ENCODE measurements at places on chromosomes 2 and 18.

GRCh38 chr2:98948956-98949739, 13.1 kb upstream of the CRACDL start:
- no peak for DNase-seq

- DNase-seq = no peak
These were observed 127.5 kb upstream of the MMADHC start for GRCh38 chr2:149715005-149715592.

GRCh38 chr2:1482981-1483380, 69.7 kb downstream of the TPO start:
- no peak for DNase-seq

DNA sequence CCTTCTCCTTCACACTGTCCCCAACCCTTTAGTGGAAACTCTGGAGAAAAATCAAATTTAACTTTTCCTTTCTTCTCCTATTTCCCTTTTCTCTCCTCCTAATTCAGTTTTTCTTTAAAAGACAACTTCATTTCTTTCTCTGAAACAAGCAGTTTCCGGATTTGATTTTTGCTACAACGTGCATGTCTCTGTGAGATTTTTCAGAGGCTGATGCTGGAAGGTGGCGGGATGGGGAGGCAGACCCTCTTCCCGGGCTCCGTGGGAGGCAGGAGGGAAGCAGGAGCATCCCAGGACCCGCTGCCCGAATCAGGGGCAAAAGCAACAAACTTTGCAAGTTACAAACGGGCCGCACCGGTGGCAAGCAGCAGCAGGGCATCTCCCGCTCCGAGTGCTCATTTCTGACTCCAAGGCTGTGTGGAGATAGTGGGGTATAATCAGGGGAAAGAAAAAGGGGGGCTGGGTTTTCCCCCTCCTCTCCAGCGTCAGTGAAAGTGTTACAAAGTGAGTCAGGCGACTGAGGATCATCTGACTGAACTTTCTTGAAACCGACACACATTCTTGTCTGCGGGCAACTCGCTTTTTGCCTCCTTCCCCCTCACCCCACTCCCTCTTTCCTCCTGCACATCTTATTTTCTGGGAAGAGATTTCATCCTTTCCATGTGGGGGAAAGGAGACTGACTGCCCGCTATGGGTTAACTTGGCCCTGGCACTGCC, 6.4 kb downstream of the ZEB2 start:
- DNase-seq = no peak

DNA sequence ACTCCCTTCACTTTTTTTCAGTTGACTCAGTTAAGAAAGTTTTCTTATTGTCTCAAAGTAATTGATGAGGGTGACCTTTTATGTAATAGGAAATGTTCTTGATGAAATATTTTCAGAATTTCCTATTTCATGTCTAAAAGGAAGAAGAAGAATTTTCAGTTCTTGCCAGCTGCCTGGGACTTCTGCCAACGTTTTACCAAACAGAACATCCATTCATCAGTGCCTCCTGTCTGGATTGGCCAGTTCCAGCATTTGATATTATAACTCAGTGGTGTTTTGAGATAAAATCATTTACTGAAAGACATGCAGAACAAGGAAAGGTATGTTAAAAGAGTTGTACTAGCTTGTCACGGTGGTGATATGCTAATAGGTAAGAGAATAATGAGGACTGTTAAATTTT, 104.7 kb upstream of the MYO3B start:
- no peak for DNase-seq

DNA sequence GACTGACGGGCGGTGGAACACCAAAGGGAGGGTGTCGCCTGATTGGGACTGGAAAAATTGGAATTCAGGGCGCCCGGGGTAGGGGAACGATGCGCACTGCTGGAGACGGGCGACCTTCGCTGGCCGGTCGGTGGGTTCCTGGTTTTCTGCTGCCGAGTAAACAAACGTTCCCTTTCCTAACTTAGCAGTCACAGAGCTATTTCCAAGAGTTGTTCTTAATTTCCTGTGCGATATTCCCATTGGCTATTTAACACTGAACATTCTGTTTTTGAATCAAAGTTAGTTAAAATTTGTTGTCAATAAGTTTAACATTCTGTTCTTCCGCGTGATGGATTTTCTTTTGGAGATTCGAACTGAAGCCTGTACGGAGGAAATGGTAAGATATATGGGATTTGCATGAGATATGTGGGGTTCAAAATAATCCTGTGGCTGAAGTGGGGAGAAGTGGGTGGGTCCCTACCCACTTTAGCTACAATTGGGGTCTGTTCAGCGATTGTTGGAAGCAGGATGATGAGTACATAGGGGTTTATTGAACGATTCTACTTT, 862 bp downstream of the C18orf54 start:
- peak; percentile 17 for DNase-seq

DNA sequence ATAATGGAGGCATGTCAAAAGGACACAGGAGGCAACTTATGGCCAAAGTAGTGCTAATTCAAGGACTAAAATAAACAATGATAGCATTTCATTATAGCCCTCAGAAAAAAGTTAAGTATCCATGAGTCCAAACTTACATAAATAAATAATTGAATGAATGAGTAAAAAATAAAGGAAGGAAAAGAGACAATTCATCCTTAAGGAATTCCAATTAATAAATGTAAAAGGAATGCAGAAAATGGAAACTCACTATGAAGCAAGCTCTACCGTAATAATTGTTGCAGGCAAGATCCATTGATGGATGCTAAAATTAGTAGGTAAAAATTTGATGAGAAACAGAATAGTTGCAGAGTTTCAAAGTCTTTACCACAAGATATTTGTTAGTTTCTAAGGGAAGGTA, 88.2 kb upstream of the RAPGEF4 start:
- no peak for DNase-seq

DNA sequence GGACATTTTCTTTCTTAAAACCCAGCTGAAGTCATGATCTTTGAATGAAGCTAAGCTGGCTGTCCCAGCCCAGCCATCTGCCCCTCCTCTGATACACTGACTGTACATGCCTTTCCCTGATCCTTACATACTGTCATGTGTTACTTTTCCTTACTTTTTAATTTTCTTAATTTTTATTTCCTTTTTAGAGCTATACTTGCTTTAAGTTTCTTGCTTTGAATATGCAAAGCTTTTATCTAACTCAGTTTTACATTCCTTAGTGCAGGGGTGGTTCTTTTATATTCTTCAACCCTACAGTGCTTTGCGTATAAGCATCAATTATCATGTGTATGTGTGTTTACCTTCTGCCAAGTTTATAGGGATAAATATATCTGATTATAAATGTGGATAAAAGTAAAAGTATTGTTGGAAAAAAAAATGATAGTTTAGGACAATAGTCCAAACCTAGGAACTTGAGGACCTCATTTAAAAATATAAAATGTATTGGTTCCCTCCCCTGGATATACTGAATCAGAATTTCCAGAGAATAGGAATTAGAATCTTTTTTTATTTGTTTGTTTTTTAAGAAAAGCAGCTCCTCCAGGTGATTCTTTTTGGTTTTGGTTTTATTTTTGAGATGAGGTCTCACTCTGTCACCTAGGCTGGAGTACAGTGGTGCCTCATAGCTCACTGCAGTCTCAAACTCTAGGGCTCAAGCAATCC, 17.8 kb downstream of the DDX1 start:
- DNase-seq = no peak

GRCh38 chr2:230840301-230840700, 24.4 kb upstream of the ITM2C start:
- DNase-seq = no peak

DNA sequence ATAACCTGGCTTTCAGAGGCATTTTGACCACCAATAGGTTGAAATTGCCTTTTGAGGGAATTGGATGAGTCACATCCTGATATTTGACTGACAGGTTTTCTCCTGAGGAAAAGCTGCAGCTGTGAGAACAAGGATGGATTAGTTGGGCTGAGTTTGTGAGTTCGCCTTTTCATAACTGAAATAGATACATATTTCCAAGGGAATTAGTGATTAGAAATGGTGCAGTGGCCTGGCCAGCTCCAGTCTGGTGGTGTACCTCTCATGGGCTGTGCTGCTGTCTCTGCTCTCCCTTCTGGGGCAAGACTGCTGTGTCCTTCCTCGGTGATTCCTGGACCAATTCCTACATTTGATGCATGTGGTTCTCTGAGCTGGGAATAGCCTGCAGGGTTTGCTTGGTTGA, 341.3 kb downstream of the TSN start:
- DNase-seq = no peak

- DNase-seq = no peak
These were observed 408.1 kb upstream of the UBE2E3 start for GRCh38 chr2:180572346-180572745.

GRCh38 chr2:101904916-101905315, 86.8 kb upstream of the IL1R2 start:
- no peak for DNase-seq
